CD4-positive, alpha-beta T cell (primary cell): ENCODE measurements at places on chromosomes 5 and 9. TPM values are rescaled to one million over a fixed set of nuclear protein-coding genes. Genes with fewer than 3 reads are reported as not detected.

GRCh38 chr5:12419075-12419474, 514.8 kb upstream of the CTNND2 start:
- no peaks in the 10 kb centered on the region for H3K36me3 ChIP-seq
- no peak overlapping the region for H3K27ac ChIP-seq
- H3K4me1 ChIP-seq, result no peaks in the 10 kb centered on the region
- no peaks in the 10 kb centered on the region for H3K27me3 ChIP-seq
- H3K4me3 ChIP-seq, result no peak overlapping the region

The SPAAR gene
- total RNA-seq, result not detected

The SIT1 gene
- total RNA-seq, result 19.2 TPM

DNA sequence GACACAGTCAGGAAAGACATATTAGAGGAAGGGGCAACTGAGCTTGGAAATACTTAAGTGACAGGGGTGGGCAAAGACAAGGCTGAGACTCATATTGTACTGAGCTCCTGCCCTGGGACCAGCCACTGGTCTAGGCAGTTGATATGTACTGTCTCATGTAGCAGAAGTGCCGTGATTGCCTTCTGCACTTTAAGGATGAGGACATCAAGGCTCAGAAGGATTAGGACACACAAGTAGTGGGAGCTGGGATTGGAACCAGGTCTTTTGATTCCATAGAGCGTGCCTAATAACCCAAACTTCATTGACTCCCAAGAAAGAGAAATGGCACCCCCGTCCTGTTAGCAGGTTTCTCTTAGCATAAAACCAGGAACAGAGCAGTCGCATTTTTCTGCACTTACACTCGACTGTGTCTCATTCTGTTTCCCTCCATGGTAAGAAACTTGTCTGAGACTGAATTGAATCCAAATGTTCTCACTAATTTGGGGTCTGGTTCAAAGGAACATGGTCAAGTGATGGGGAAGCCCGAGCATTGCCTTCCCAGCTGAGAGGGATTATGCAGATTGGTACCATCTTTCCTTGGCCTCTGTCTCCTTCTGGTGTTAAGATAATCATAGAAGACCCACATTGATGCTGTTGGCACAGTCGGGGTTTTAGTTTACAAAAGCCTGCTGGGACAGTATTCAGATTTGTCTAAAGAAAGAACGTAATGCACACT, 70.4 kb downstream of the ANGPTL2 start:
- no peaks in the 10 kb centered on the region for H3K36me3 ChIP-seq
- no peaks in the 10 kb centered on the region for H3K27me3 ChIP-seq
- no peak overlapping the region for H3K27ac ChIP-seq

DNA sequence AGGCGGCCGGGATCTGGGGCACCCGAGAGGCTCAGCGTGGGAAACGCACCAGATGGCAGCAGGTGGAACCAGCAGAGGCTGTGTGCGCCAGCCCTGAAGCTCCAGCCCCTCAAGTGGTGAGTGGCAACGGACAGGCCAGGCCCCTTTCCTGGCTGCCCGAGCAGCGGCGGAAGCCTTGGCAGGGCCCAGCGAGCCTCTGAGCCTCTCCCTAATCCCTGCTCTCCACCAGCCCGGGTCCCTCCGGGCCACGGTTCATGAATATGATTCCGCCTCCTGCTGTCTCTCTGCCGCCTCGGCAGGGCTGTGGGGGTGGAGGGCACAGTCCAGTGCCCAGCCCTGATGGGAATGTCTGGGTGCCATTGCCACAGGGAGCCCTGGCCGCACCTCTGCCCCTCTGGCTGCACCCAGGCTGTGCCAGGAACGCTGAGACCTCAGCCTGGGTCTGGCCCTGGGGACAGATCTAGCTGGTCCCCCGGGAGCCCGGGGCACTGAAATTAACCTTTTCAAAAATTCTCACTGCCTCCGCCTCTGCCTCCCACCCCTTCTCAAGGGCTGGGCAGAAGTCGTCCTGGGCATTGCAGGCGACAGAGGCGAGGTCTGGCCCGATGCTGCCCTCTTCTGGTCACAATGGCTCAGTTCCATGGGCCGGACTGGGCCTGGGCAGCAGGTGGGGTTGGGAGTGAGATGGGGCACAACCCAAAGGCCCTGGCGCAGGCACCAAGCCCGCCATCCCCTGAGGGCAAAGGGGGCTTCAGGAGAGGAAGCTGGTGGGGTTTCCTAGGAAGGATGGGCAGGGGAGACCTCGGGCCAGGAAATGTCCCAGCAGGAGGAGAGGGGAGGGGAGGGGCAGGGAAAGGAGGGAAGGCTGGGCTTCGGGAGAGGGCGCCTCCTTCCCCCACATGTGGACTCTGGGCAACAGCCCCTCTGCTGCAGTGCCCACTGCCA, 20.3 kb downstream of the CCDC187 start:
- H3K4me3 ChIP-seq, result no peak overlapping the region
- no peaks in the 10 kb centered on the region for H3K27me3 ChIP-seq
- H3K4me1 ChIP-seq, result peaks cover 9% of the 10 kb centered on the region
- no peak overlapping the region for H3K27ac ChIP-seq

- no peaks in the 10 kb centered on the region for H3K27me3 ChIP-seq
These were observed 365.1 kb upstream of the PRR16 start for GRCh38 chr5:120098902-120099535.

DNA sequence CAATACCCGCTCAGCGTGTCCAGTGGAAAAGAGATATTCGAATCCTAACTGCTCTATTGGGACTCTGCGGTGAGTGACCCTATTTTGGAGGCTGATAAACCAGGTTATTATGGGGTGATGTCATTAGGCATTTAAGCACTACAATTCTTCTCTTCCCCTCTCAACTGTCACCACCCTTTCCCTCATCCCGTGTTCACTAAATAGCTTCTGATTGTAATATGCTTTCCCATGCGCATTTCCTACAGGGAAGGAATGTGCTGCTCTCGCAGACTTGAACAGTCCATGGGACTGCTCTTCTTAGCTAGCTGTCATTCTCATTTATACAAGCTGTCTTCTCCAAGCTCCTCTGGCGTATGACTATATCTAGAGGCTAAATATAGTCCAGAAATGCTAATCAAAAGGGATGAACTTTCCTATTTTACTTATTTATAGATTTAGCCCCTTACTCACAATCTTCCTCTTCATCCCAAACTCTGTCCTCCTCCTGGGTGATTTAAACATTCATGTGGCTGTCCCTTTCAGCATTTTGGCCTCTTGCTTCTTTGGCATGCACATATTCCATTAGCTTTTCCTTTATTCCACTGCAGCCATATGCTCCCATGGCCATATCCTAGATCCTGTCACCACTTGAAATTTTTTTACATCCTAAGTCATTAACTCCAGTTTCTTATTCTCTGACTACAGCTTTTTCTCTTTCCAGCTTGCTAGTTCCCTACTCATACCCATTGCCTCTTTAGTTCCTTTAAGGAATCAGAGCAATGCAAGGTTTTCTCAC, 39.6 kb upstream of the CSNK1G3 start:
- no peak overlapping the region for H3K4me3 ChIP-seq
- DNase-seq, result no peak
- H3K27ac ChIP-seq, result no peak overlapping the region
- H3K4me1 ChIP-seq, result no peaks in the 10 kb centered on the region

- no peaks in the 10 kb centered on the region for H3K4me1 ChIP-seq
- no peak overlapping the region for H3K4me3 ChIP-seq
- H3K27ac ChIP-seq, result no peak overlapping the region
- H3K36me3 ChIP-seq, result no peaks in the 10 kb centered on the region
These were observed 242.9 kb downstream of the FANCC start for GRCh38 chr9:95074632-95075031.

The ARHGEF28 gene
- total RNA-seq, result not detected

GRCh38 chr5:165209101-165209727, 1703.8 kb downstream of the MAT2B start:
- H3K27me3 ChIP-seq, result no peaks in the 10 kb centered on the region
- H3K4me3 ChIP-seq, result no peak overlapping the region
- no peaks in the 10 kb centered on the region for H3K4me1 ChIP-seq
- no peak for DNase-seq
- H3K27ac ChIP-seq, result no peak overlapping the region

The WDR38 gene
- total RNA-seq, result not detected

- H3K36me3 ChIP-seq, result no peaks in the 10 kb centered on the region
- H3K4me3 ChIP-seq, result no peak overlapping the region
- no peaks in the 10 kb centered on the region for H3K4me1 ChIP-seq
- DNase-seq, result no peak
- H3K27me3 ChIP-seq, result peaks cover 13% of the 10 kb centered on the region
These were observed 22.1 kb upstream of the GALNT10 start for GRCh38 chr5:154168395-154168794.

GRCh38 chr9:130222833-130223232, 42.7 kb upstream of the HMCN2 start:
- H3K36me3 ChIP-seq, result no peaks in the 10 kb centered on the region
- no peak overlapping the region for H3K4me3 ChIP-seq
- H3K4me1 ChIP-seq, result no peaks in the 10 kb centered on the region
- no peak overlapping the region for H3K27ac ChIP-seq
